Stimulated activated CD4-positive, alpha-beta T cell treated with anti-CD3 and anti-CD28 coated beads, TNF-alpha, amount 100 ng/mL, for 24 hours (primary cell): ENCODE measurements at places on chromosomes 11 and 22.

- no peak for DNase-seq
These were observed 25.4 kb downstream of the APIP start for GRCh38 chr11:34890812-34891211.

GRCh38 chr11:63682066-63683021 lies 1.0 kb downstream of the RTN3 start:
- DNase-seq = no peak

DNA sequence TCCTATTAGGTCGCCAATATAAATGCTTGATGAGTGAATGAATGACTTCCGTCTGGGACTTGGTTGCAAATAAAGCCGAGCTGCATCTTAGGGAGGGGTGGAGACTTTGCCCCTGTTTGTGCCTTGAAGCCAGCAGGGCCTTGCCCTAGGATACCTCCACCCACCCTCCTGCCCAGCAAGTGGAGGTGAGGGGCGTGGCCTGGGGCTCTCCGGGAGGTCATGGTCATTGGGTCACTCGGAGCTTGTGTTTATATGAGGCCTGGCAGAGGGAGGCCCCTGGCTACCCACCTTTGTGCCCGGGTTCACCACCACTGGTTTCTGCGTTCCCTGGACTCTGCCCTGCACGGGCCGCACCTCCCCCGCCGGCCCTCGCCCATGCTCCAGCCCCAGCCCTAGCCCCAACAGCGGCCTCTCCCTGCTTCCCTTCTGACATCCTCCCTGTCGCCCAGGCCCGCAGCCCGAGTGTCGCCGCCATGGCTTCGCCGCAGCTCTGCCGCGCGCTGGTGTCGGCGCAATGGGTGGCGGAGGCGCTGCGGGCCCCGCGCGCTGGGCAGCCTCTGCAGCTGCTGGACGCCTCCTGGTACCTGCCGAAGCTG lies 4.3 kb downstream of the MPST start:
- no peak for DNase-seq

- DNase-seq = no peak
These were observed 79.5 kb upstream of the SPON1 start for GRCh38 chr11:13883042-13883441.

- DNase-seq = no peak
These were observed 59.7 kb upstream of the AMPD3 start for GRCh38 chr11:10395166-10395897.

- no peak for DNase-seq
These were observed 3.5 kb upstream of the GLB1L3 start for GRCh38 chr11:134272381-134273316.

DNA sequence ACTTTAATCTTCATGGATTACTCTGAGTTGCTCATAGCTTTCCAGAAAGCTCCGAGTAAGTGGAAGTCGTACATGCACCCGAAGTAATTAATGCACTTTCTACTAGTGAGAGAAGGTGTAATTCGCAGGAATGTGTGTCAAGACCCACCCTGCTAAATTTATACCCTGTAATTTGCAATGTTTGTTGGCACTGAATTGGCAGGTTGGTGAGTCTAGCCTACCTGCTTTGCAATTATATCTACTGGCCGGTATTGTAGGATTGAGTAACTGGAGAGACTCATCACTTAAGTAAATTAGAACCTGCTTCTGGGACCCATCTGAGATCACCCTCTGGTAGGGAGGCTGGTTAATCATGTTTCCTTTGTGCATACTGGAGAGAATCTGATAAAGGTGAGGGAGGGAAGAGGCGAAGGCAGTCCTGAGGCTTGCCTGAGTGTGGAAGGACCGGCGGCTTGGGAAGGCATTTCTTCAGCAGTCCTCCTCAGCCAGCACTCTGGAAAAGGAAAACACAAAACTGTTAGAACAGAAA lies 63.3 kb downstream of the LDLRAD3 start:
- no peak for DNase-seq

- DNase-seq = no peak
These were observed 57.1 kb downstream of the ZNRF3 start for GRCh38 chr22:28940441-28940840.

DNA sequence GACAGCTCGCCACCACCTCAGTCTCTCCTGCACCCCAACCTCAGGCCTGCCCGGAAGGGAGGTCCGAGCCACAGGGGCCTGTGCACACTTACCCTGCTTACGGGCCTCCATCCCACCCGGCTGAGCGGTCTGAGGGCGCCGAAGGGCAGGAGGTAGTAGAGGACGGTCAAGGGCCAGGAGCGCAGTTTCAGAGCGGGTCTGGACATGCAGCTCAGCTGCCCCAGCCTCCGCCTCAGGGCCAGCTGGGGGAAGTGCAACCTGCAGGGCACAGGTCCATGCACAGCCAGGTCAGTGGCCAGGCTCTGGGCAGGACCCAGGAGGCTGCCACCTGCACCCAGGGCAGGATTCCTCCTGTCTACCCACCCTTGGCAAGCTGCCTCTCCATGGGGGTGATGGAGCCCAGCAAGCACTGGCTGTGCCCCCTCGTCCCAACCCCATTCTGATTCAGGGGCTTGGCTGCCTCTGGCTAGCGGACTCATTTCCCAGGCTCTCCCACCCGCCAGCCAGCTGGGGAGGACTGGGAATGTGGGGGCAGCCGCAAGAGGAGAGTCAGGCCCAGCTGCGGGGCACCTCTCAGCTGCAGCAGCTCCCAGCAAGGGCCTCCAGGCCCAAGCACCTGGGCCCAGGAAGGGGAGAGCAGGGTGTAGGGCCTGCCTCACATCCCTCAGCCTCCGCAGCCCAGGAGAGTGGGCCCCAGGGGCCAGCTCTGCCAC lies 38.3 kb downstream of the PISD start:
- no peak for DNase-seq

DNA sequence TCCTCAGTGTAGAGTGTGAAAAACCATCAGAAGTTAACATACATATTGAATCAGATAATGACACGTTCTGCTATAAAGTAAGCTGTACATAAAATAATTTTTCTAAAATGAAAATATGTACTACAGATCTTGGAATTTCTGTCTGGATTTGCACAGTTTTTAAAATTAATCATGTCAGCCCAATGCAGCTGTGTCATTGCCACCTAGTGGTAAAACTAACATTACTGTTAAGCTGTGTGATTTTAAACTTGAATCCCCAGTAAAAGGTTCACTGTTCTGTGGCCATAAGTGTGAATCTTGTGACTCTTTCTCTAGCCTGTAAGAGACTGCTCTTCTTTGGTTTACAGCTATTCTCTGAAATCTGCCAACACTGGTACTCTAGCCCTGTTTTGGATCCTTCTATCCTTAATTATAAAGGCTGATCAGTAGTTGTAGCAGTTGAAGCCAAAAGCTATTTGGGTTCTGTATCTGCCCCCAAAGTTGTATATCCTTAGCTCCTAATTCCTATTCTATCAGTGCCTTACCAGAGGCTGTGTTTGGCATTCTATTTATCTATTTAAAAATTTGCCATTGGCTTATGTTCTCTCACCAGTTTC lies 4.0 kb downstream of the JRKL start:
- DNase-seq = no peak

- no peak for DNase-seq
These were observed 215.9 kb upstream of the CCDC90B start for GRCh38 chr11:83502041-83502440.

DNA sequence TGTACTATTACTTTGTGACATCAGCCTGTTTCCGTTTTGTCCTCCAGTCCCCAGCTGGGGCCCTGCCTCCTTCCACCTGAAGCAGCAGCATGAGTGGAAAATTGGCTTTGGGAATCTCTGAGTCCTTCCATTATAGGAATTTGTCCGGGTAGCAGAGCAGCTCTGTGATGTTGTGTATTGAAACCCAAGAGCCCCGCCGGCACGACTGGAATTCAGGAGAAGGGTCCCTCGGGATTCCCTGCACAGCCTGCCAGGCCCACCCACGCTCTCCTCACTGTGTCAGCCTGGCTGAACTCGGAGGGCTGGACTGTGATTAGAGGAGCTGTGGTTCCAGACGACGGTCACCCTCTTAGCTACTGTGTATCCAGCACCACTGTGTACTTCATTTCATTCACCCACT lies 18.8 kb upstream of the TSPAN18 start:
- DNase-seq = no peak

DNA sequence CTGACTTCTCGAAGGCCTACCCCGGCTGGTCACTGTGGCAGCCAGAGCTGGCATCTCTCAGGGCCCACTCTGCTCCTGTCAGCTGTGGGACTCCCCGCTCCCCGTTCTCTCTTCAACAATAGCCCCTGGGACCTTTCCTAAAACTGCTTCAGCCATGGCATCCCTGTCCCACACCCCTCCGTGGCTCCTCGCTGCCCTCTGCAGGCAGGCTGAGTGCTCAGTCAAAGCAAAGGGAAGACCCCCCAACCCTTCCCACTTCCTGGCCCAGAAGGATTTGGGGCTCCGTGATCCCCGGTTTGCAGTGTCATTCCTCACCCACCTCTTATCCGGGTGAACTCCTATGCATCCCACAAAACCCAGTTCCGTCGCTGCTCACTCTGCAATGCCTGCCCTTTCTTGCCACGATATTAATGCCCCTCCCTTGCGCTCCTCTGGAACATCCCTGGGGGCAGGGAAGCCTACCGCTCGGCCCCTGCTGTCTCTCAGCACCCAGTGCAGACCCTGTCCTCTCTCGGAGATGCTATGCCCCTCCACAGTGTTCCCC lies 1.6 kb upstream of the TH start:
- no peak for DNase-seq

DNA sequence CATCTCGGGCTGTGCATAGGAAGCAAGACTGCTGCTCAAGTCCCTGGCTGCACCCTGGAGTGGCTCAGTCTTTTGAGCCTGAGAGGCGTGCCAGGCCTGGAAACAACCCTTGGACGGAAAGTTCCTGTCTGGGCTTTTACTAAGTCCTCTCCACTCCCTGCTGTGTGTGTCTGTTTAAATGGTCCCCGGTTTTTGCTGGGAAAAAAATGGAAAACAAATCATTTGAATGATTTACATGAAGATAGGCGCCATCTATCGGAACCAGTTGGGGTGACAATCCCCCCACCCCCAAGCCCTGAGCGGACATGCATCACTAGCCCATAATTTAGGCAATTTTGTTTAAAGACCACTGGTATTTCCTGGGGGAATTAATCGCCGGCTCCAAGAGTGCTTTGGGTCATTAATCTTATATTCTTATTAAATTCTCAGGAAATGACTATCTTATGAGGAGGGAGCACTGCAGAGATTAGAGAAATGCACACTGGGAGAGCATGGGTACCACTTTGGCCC lies 2.7 kb upstream of the GAB2 start:
- DNase-seq = peak; percentile 42

- no peak for DNase-seq
These were observed 28.3 kb downstream of the SLC1A2 start for GRCh38 chr11:35390737-35391682.

GRCh38 chr11:74679513-74679865 lies 51.7 kb downstream of the CHRDL2 start:
- DNase-seq = no peak

GRCh38 chr22:38610234-38610633 lies 40.3 kb upstream of the DMC1 start:
- DNase-seq = no peak

- no peak for DNase-seq
These were observed 11.0 kb downstream of the TANGO2 start for GRCh38 chr22:20031732-20032406.

- DNase-seq = no peak
These were observed 200.3 kb upstream of the MTNR1B start for GRCh38 chr11:92769112-92769511.

DNA sequence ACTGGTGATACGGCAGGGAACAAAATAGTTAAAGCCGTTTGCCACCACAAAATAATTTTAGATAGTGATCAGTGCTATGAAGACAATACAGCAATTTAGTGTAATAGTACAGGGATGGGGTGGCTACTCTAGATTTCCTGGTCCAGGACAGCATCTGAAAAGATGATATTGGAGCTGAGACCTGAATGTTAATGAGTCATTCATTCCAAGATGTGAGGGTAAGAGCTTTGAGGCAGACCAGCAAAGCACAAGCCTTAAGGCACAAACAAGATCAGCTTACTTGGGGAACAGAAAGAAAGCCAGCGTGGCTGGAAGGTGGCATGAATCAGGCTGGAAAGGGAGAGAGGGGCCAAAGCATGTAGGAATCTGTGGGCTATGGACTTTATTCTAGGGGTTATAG lies 132.3 kb downstream of the TRIM44 start:
- DNase-seq = no peak

DNA sequence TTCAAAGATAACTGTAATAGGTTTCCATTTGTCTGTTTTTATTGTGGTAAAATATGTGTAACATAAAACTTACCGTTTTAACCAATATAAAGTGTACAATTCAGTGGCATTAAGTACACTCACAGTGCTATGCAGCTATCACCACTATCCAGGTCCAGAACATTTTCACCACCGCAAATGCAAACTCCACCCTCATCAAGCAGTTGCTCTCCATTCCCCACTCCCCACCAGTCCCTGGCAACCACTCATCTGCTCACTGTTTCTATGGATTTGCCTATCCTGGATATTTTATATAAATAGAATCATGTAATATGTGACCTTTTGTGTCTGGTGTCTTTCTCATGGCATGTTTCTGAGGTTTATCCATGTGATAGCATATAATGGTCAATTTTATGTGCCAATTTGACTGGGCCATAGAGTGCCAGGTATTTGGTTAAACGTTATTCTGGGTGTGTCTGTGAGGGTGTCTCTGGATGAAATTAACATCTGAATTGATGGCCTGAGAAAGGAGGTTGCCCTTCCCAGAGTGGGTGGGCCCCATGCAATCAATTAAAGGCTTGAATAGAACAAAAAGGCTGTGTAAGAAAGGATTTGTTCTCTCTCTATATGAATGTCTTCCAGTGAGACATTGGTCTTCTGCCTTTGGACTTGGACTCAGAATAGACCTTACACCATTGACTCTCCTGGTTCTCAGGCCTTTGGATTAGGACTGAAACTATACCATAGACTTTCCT lies 17.2 kb upstream of the SMCO4 start:
- DNase-seq = no peak

DNA sequence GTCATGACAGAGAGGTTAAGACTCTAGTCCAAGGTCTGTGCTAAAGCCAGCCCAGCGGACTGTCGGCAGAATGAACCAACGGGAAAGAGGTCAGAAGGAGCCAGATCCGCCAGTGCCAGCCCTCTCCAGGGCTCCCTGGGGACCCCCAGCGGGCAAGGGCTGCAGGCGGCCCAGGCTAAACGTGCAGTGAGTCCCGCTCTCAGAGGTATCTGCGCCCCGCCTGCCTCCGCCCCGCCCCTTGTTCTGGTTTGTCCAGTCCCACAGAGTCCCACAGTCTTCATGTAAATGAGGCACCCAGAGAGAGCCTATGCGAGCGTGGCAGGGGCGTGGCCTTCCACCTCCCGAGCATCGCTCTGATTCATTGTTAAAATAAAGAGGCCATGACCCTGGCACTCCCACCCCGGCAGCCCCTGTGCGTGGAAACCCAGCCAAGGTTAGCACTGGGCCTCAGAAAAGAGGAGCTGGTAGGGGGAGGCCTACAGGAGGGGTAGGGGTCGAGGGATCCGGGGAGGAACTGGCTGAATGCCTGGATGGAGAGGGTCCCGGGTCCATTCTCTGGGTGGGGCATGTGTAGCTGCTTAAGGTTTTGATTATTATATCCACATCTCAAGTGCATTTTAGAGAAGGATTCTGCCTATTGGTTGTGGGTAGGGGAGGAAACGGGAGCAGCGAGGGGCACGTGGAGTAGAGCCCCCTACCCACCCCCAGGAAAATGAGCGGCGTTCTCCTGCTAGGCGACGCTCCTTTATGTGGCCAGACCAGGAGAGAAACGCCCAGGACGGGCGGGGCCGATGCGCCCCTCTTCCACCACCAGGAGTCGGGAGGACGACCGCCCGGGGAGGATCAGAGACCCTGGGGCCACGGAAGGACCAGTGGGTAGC lies at the start of gene TRIOBP:
TSS of gene TRIOBP (plus strand) at position 392 of the 881 bp plus-strand sequence. CDS start 4,318 bp downstream, outside the sequence.
- DNase-seq = peak; percentile 74
